ENCODE measurements at places on chromosomes 3 and 15. TPM values are rescaled to one million over a fixed set of nuclear protein-coding genes. Genes with fewer than 3 reads are reported as not detected.

IL17RB gene
- total RNA-seq = not detected

DNA sequence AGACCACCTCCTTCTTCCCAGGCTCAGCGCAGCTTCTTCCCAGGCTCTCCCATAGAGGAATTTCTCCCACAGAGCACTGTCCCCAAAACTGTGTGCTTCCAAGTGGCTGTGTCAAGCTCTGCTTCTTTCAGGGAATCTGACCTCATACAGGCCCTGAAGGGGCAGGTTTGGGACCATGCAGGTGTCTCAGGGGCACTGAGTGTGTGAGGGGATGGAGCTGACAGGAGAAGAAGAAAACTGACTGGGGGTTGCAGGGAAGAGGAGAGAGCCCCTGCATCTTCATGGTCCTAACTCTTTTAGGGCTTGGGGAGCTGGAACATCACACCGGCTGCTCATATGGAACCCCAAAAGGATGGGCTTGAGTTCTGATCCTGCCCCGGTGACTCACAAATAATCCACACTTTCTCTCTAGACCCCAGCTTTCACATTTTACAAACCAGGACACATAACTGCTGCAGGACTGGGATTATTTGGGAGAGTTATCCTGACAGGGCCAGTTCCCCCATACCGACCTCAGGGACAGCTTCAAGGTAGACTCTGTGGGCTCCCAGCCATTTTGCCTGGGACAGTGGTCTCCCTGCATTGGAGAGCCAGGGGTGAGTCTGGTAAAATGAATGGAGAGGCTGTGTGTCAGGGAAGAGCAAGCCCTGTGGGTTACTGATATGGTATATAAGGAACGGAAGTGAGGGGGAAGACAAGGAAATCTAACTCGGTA is 316.1 kb downstream of the TLE3 start:
- no peak for DNase-seq

FILIP1L gene
- total RNA-seq = 31.3 TPM

- DNase-seq = no peak
Observed at GRCh38 chr3:138445236-138445635, 10.8 kb downstream of the ESYT3 start.

DNA sequence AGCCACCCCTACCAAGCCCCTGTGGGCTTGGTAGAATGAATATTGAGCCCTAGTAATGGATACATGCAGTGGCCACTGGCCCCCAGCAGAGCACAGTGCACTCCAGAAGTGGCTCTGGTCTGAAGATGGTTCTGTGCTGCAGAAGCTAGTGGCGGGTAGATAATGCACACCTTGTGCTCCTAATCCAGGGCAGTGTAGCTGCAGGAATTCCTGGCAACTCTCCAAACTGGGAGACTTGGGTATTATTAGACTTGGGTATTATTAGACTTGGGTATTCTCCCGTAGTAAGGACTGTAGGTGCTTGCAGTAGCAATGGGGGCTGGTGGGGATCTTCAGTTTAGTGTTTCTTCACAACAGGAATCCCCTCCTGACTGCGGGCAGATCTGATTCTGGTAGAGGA is 34.7 kb downstream of the NUSAP1 start:
- no peak for DNase-seq

- DNase-seq = no peak
Observed at GRCh38 chr3:156483426-156483825, 71.5 kb downstream of the SSR3 start.

GOLGA8H gene
- 8.9 TPM for total RNA-seq

DNA sequence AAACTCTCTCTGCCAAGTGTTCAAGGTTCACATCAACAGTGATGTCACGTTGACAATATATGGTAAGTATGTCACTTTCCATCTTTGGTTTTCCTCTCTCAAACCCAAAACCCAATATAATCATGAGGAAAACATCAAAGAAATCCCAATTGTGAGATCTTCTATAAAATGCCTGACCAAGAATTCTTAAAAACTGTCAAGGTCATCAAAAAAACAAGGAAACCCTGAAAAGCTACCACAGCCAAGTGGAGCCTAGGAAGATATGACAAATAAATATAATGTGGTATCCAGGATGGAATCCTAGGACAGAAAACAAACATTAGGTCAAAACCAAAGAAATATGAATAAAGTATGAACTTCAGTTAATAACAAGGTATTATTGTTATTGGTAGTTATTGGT is 85.2 kb upstream of the CCDC39 start:
- no peak for DNase-seq

SLC12A8 gene
- total RNA-seq = 65.3 TPM

- no peak for DNase-seq
Observed at GRCh38 chr3:133294253-133294652, 105.6 kb upstream of the BFSP2 start.

DNA sequence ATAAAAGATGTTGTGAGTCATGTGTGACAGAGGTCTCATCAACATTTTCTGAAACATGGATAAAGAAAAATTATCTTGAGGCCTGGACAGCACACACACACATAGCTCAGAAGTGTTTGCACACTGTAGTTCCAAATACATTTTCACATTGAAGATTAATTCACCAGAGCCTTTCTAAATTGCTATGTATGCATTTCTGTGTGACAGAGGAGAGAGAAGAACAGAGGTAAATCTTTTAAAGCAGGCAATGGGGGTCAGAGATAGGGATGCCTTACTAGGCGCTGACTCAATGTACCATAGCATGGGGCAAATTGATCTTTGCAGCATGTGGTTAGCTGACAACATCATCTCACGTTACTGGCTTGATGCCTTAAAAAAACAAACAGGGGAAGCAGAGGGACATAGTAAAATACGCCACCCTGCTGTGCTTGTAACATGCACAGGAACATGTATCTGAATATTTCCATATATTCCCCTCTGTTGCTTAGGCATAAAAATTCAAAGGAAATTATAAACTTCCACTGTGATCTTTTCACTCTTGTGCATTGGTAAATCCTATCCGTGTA is 7.7 kb downstream of the POU1F1 start:
- no peak for DNase-seq

DNA sequence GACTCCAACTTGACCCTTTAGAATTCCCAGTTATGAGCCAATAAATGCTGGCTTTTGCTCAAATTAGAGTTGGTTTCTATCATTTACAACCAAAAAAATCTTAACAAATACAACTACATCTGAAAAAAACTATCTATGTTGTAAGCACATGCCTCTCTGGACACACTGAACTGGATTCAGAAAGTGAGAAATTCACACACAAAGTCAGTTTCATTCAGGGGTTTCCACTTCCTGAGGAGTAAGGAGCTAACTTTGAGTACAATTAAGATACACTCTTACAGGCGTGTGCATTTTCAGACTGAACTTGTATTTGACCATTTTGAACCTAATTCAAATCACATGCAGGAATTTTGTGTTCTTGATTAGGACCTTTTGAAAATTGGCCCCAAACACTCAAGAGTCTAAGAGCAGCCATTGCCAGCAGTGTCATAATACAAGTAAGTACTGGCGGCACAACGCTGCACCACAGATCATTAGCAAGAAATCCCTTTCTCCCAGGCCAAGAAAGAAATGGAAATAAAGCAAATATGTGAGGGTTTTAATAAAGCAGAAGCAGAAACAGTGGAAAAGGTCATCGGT is 31.2 kb downstream of the LINS1 start:
- no peak for DNase-seq

Data from omental fat pad (tissue), 4 donors.